ENCODE measurements at places on chromosomes 1 and 21. TPM values are rescaled to one million over a fixed set of nuclear protein-coding genes. Genes with fewer than 3 reads are reported as not detected.

The TEX50 gene
- total RNA-seq = not detected

The SELP gene
- total RNA-seq = not detected

The SPRR2E gene
- total RNA-seq = not detected

The NCAM2 gene
- not detected for total RNA-seq

The SPRR5 gene
- total RNA-seq = not detected

Measured in OCI-LY7 (cell line).